Naive thymus-derived CD4-positive, alpha-beta T cell (primary cell): ENCODE measurements at places on chromosomes 12 and 14.
A peak's percentile ranks its signal among the peaks of the same experiment; 100 is the strongest.

DNA sequence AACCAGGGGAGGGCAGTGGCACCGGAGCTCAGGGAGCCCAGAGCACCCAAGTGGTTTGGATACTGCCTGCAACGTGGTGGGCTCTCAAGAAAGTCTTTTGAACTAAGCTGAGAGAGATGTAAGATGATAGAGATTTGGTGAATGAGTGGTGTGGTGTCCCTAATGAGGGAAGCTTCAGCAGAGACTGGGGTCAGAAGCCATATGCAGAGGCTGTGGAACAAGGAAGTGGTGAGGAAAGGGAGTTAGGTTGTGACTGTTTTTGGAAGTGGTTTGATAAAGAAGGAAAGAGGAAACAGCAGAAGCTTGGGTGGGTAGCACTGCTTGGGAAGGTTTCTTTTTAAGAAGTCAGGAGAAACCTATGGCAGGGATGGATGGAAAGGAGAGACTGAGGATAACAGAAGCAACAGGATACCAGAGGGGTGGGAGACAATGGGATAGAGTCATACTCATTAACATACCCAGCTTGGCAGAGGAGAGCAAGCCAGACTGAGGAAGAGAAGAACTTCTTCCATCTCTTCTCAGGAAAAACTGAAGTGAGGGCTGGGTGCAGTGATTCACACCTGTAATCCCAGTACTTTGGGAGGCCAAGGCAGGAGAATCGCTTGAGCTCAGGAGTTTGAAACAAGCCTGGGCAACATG is 24.1 kb downstream of the SLC4A8 start:
- DNase-seq = no peak

- DNase-seq = no peak
These were observed 25.9 kb downstream of the ZBTB42 start for GRCh38 chr14:104826861-104827176.

DNA sequence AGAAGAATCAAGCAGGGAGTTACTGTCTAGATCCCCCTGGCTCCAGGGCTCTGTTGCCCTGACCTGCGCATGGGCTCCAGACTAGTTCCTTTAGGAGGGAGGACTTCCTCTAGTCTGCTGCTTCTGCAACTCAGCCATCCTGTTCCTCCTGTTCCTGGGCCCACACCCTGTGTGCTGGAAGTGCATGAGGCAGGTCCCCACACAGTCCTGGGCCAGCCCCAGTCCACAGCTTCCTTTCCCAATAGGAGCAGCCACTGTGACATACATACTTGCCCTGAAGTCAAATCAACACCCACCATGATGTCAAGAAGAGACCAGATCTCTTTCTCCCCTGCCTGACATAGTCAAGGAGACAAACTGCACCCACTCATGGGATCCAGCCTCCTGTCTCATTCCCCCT is 1.3 kb downstream of the SDR9C7 start:
- DNase-seq = no peak

DNA sequence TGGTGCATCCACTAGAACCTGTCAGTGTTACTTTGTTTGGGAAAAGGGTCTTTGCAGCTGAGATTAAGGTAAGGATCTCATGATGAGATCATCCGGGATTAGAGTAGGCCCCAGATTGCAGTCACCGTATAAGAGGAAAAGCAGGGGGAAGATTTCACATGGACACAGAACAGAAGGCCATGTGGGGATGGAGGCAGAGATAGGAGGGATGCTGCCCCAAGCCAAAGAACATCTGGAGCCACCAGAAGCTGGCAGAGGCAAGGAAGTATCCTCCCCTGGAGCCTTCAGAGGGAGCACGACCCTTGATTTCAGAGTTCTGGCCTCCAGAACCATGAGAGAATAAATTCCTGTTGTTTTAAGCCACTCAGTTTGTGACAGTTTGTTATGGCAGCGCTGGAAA is 39.6 kb downstream of the CMKLR1 start:
- no peak for DNase-seq

DNA sequence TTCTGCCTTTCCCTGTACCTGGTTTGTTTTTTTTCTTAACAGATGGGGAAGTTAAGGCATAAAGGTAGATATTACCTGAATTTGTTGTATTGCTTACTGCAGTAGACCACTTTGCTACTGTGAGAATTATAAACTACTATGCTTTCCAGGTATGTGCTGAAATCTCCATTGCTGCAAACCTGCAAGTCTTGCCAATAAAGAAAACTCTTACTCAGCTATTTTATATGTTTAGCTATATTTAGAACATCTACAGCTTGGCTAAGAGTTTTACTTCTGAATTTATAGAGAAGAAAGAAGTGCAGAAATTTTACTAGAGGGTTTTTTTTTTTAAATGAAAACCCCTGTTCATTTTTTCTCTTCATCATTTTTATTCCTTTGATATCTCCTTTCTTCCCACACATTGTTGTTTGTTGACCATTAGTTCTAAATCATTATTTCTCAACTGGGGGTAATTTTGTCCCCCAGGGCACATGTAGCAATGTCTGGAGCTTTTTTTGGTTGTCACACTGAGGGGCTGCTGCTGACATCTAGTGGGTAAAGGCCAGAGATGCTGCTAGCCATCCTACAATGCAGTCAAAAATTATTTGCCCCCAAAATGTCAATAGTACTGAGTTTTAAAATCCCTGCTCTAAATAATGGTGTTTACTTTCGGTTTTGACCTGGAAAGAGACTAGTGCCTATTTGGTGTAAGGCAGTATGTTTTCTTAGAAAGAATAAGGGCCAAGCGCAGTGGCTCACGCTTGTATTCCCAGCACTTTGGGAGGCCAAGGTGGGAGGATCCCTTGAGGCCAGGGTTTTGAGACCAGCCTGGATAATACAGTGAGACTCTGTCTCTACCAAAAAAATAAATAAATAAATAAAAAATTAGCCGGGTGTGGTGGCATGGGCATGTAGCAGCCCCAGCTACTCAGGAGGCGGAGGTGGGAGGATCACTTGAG is 48.6 kb downstream of the PCNX1 start:
- DNase-seq = peak; percentile 57

DNA sequence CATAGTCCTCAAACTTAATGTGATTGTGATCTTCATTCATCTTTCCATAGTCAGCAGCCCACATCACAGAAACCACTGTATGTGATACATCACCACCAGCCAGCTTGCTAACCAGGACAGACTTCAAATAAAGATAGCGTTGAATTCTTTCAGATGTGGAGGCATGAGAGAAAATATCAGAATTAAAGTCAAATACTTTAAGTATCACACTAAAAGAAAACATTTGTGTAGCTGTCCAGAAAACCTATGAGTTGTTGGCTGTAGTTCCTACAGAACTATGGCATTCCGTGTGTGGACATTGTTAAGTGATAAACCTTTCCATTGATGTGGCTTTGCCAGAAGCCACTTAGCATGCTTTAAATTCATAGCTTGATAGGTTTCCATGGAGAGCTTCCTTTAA is 105.1 kb downstream of the LLPH start:
- DNase-seq = no peak

GRCh38 chr12:103462675-103463074 is 33.1 kb downstream of the C12orf42 start:
- no peak for DNase-seq

DNA sequence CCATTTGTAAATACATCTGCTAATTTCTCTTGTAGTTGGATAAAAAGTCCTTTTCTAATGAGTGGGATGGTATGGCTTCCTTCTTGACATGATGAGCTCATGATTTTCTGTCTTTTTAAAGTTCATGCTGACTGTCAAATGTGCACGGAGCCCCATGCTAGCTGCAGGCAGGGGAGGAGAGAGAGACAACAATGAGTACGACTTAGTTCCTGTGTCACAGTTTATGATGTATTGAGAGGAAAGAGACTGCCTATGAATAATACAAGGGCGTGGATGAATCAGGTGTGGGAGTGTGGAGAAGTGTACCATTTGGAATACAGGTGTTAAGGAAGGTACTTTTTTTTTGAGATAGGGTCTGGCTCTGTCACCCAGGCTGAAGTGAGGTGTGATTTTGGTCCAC is 10.7 kb upstream of the TBC1D30 start:
- no peak for DNase-seq

- no peak for DNase-seq
These were observed 16.2 kb downstream of the KRT80 start for GRCh38 chr12:52175371-52176350.

- DNase-seq = no peak
These were observed 26.8 kb downstream of the FERMT2 start for GRCh38 chr14:52923902-52924575.

DNA sequence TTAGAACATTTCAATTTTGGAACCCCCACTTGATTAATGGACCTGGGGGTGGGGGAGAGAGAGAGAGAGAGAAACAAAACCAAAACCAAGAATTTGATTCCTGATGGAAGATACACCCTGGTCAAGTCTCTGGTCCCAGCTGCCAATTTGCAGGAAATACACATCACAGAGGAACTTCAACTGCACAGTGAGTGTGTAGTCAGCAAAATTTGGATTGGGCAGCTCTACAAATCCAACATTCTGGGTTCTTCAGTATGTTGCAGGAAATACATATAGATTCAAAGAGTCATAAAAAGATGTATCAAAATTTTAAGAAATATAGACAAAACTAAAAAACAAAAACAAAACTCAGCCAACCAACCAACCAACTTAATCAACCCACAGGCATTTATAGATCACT is 17.4 kb downstream of the DNAH10 start:
- no peak for DNase-seq

GRCh38 chr12:110943373-110943772 is 23.0 kb upstream of the MYL2 start:
- DNase-seq = no peak

GRCh38 chr12:47777741-47778558 is 4.9 kb downstream of the SLC48A1 start:
- no peak for DNase-seq

- no peak for DNase-seq
These were observed 1.4 kb upstream of the GSC start for GRCh38 chr14:94771158-94771905.

DNA sequence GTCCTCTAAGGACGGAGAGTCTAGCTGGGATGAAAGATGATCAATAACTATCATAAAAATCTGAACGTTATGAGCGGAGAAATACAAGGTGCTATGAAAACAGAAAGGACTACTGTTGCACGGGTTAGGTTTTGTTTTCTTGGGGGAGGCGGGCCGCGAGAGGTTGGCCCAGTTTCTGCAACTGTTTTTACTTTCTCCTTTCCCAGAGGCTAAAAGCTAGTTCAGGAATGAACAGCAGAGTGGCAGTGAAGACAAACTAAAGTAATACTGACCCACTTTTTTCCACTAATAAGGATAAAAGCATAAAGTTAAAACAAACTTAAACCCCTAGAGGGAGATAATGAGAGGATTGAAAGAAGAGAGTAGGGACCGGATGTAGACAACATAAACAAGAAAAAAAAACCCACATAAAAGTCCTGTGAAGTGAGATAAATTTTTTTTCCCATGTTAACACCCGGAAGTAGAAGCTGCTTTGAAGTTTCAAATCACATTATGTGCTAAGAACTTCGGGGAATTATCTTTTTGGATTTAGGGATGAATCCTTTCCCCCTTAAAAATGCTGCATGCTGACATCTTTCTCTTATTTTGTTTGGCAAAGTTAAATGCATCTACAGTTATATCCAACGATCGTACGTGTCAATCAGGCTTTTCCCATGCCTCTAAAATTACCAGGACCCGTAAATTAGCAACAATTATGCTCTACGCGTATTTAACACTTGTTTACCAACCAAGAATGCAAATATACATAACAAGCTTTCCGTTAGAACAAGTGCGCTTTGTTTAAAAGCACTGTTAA is 1.0 kb upstream of the CDK17 start:
- DNase-seq = peak; percentile 37

DNA sequence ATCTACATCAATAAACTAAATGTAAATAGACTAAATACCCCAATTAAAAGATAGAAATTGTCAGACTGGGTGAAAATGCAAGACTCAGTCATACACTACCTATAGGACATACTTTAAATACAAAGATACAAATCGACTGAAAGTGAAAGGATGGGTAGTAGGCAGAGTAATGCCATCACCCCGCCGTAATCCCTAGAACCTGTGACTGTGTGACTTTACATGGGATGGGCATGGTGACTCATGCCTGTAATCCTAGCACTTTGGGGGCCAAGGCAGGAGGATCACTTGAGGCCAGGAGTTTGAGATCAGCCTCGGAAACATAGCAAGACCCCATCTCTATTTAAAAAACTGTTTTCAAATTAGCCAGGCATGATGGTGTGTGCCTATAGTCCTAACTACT is 2.6 kb upstream of the EVL start:
- DNase-seq = no peak

- no peak for DNase-seq
These were observed 1.5 kb downstream of the KLC1 start for GRCh38 chr14:103630364-103631108.

- no peak for DNase-seq
These were observed 1.6 kb upstream of the KRT74 start for GRCh38 chr12:52575256-52575655.

DNA sequence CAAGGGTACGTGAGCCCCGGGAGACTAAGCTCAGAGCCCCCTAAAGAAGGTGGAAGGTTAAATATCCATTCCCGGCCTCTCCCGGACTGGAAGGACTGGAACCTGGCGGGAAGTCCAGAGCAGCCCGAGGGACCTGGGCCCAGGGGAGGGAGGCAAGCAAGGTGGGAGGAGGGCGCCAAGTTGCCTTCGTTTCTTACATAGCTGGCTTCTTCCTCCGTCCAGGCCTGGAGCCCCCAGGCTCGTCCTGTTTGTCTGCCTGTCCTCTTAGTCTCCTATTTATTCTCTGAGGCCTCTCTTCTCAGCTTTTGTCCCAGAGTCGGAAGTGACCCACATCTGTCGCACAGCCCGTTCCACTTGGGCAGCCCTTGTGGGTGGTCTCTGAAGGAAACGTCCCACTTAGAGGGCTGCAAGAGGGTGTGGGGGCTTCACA is 745 bp downstream of the PCK2 start:
- no peak for DNase-seq

- DNase-seq = no peak
These were observed 82.4 kb downstream of the IPO8 start for GRCh38 chr12:30613119-30613830.

DNA sequence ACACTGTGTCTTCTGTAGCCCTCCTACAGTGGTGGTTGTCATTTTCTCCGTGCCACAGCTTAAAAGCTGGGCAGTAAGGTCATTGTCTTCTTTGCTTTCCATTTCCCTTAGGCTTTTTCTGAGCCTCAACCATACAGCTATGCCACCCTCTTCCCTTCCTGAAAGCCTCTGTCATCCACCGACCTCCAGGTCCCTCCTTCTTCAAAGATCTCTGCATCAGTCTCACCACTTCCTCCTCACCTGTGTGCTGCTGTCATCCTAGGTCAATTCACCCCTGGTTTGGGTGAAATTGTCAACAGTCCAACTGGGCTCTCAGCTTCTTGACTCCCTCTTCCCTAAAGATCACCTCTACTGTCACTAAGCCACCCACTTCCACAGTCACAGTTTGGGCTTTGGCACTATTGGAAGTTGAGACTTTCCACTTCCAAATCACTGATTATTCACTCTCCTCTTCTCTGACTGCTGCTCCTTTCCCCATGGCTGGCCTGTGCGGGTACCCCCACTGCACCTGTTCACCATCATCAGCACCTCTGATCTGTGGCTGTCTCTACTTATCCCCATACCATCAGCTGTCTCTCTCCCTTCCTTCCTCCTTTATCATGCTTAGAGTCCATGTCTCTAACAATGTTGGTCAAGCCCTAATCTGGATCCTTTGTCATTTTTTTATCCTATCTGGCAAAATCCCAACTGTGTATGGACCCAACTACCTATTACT is 15.5 kb upstream of the TSPAN9 start:
- no peak for DNase-seq
